ENCODE measurements at places on chromosomes 16 and 17.

- DNase-seq = no peak
These were observed 23.8 kb upstream of the SLC12A3 start for GRCh38 chr16:56841233-56841632.

- no peak for DNase-seq
These were observed 1.2 kb downstream of the G6PC3 start for GRCh38 chr17:44071772-44072171.

- no peak for DNase-seq
These were observed 118.3 kb upstream of the EEF2KMT start for GRCh38 chr16:5215901-5216300.

DNA sequence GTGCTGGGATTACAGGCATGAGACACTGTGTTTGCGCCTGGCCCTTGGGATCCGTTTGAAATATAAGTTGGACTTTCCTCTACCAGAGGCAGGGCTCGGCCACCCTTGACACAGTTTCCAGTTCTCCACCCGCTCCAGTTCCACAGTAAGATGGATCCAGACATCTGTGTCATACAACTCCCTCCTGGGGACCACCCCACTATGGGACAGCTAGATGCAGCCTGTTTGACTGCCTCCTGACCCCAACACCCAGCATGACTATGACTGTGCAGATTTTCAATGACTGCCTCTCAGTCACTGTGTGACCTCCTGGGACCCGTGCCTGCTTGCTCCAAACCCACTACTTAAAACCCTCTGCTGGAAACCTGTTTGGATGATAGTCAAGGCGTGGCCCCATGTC, 166.7 kb downstream of the IRF8 start:
- no peak for DNase-seq

- DNase-seq = no peak
These were observed 9.8 kb downstream of the CA5A start for GRCh38 chr16:87926246-87927194.

DNA sequence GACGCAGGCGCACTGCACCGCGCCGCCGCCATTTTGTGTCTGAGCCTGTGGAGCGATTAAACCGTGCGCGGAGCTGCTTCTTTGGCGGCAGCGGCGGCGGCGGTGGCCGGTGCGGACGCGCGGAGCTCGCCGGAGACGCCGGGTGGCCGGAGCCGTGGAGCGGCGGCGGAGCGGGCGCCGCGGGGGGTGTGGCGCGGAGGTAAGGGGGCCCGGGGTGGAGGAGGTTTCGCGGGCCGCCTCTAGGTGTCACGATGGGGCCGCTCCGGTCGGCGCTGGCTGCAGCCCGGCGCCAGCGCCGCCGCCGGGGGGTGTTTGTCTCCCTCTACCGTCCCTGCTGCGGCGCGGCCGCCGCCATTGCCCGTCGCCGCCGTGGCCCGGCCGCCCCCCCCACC, at the start of gene CTCF:
CTCF (plus strand) TSS at position 1 of the 392 bp plus-strand sequence. CDS start 48,307 bp downstream, outside the sequence.
- DNase-seq = no peak

DNA sequence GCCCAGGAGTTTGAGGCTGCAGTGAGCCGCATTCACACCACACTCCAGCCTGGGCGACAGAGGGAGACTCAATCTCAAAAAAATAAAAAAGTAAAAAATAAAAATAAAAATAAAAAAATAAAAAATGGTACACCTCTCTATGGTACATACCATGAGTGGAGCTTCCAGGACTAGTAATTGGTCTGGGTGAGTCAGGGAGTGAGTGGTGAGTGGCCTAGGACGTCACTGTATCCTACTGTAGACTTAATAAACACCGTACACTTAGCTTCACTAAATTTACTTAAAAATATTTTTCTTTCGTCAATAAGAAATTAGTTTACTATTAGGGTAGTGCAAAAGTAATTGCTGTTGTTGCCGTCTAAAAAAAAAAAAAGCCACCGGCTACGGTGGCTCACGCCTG, 9.0 kb downstream of the CDH5 start:
- DNase-seq = no peak

GRCh38 chr17:35890774-35891155, 10.6 kb upstream of the CCL5 start:
- DNase-seq = no peak

GRCh38 chr17:56756536-56756935, 77.2 kb downstream of the C17orf67 start:
- DNase-seq = peak; percentile 93

DNA sequence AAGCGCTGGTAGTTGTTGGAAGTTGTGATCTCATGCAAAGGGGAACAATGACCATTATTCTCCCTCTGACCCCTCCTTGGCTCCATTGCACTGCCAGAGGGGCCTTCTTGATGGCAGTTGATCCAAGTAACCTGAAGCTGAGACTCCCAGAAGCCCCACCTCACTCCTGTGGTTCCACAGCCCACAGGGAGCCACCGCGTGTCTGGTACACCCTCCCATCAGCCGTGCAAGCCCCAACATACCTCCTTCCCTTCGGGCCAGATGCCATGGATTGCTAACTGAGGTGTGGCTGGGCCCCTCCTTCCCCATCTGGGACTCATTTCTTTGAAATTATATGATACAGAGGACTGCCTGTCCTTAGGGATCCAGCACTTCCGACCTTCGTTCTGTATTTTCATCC, 17.8 kb downstream of the SAP30BP start:
- no peak for DNase-seq

Data from AG04449 (cell line).